ENCODE measurements at places on chromosomes 2 and 18.

DNA sequence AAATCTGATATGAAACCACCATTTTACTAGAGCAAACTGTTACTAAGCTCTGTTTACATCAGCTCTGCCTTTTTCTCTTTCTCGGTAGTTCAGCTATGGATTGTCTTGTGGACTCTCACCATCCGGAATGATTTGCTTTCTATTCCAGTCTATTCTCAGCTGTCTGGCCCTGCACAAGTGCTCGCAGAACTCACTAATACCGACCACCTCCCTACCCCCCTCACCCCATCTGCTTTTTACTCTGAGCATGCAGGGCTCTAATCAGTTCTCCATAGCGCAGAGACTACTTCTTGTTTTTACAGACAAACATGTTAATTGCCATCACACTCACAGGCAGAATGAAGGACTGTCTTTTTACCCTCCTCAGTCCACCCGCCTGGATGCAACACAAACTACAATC, 180.7 kb upstream of the POU3F3 start:
- DNase-seq = no peak

GRCh38 chr2:173062801-173063200, 12.8 kb upstream of the MAP3K20 start:
- DNase-seq = no peak

DNA sequence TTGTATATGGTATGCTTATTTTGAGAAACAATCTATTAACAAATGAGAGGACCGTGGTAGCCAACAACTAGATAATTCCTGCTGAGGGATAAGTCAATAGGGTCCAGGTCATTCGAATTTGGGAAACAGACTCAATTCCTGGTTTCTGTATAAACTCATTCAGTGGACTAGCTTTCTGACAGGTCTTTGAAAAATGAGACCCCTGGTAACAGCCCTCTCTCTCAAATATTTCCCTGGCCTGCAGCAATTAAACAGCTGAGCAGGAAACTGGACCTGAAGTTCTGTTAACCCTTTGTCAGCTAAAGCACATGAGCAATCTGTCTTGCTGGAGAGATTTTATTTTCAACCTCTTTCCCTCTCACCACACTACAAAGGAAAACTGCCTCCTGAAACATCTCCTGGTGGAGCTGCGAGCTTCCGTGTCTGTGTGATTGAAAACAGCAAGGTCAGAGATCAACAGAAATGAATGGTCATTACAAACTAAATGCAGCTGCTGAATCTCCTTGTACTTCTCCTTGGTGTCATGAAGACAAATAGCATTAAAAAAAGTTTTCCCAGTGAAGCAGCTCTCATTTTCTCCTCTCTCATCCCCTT, 70.3 kb upstream of the CCDC85A start:
- DNase-seq = no peak

- no peak for DNase-seq
Observed at GRCh38 chr18:2150566-2150965, 420.7 kb downstream of the METTL4 start.

GRCh38 chr18:9048808-9049494, 53.5 kb upstream of the NDUFV2 start:
- DNase-seq = no peak

GRCh38 chr2:111691164-111691875, 192.7 kb downstream of the ANAPC1 start:
- no peak for DNase-seq

DNA sequence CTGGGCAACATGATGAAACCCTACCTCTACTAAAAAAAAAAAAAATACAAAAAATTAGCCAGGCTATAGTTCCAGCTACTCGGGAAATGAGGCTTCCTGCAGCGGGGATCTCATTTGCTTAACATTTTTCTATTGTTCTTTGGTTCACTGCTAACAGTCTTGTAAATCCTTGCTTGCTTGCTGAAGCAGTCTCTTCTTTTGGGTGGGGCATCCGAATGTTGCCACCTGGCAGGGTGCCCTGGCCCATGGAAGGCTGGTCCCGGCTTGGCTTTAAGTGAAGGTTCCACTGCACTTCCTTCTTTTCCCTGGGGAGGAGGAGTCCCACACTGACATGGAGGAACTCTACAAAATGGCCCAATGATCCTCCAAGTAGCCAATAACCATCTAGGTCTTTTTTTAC, 6.0 kb upstream of the ANKRD29 start:
- DNase-seq = no peak

DNA sequence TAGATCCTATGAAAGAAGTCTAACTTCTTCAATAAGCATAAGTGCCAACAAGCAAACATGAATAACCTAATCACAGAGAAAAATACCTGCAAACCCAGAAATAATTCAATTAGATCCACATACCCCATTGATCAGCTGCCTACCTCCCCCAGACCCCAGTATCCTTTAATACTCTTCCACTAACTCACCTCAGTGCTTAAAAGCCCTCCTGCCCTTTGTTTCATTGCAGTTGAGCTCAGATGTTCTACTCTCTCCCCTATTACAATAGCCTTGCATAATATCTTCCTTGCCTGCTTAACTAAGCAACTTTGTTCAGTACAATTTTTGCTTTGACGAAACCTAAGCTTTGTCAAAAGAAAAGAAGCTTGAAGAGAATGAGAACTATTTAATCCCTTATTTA, 156.0 kb upstream of the ZC3H15 start:
- DNase-seq = no peak

GRCh38 chr18:59867337-59868104, 32.3 kb upstream of the PMAIP1 start:
- DNase-seq = no peak

DNA sequence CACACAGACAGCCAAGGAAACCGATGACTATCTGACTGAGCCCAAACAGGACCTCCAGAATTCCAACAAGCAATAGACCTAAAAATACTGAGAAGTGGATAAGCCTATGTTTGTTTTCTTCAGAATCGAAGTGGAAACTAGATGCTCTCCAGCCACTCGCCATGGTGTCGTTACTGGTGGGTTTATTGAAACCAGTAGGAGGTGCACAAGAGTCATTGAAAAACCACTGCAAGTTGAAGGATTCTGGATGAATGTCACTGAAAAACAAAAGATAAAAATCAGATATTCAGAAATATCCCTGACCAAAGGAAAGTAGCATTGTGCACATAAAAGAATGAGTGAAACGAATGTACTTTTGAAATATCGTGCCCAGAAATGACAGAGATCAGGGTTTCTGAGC, 15.3 kb downstream of the TM4SF20 start:
- no peak for DNase-seq

GRCh38 chr2:102252236-102252635, 59.1 kb upstream of the IL1RL1 start:
- no peak for DNase-seq

DNA sequence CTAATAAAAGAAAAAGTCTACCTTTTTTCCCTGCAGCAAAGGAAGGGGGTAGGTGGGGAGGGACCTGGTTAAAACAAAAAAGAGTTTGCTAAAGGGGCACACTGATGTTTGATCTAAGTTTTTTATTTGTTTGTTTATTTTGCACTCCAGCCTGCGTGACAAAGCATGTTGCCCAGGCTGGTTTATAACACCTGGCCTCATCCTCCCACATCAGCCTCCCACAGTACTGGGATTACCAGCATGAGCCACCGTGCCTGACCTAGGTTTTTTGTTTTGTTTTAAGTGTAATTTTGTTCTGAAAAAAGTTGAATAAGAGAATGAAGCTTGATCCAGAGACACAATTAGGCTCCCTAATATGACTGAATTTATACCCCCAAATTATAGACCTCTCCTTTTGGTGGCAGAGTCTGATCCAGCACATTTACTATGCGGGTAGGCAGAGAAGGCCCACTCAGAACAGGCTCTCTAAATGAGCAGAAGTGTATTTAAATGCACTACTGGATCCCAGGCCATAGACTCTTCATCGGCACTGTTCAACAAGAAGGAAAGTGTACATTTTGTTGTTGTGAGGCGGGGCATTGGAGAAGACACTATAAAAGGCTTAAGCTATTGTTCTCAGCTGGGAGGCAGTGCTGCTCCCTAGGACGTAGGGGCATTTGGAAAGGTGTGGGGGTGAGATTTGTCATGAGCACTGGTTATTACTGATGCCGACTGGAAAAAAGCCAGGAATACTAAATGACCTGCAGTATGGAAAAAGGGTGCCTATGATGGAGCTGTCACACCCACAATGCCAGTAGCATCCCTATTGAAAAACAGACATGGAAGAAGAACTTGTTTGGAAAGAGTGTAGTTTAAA, 32.4 kb downstream of the MRPS9 start:
- DNase-seq = no peak

DNA sequence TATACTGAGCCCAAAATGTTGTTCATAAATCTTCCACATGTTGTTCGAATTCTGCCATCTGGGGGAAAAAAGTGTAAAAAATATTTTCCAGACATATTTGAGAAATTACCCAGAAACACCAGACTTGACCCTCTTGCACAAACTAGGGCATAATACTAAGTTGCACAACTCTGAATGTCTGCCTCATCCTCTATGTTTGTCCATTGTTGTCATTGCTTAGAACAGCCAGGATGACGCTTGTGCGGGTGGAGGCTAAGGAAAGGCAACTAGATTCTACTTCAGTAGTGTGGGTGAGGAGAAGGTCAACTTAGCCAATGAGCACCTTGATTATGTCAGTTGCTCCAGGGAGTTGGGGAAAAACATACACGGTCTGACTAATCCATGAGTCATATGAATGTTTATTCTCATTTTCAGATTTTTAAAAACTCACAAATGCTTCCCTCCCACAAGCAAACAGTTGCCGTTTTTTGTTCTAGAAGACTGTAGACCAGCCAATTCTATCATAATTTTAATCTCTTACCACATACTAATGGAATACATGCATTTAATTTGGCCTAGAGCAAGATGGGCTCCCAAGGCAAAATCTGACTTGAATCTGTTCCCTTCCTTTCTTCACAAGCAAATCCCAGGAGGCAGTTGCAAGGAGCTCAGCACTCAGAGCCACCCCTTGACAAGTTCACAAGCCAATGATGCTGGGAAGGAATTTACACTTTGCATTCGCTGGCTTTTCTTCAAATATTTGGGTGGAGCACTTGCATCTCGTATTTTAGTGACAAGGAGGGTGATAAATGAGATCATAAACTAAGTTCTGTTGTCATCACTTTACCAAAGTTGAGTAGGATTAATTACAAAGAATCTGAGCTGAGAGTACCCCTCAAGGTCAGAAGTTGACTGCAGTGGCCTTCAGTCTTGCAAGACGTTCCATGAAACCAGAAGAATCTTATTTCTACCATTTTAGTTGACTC, 163.2 kb upstream of the TWIST2 start:
- no peak for DNase-seq

- DNase-seq = no peak
Observed at GRCh38 chr2:44964752-44965236, 23.3 kb downstream of the SIX3 start.

DNA sequence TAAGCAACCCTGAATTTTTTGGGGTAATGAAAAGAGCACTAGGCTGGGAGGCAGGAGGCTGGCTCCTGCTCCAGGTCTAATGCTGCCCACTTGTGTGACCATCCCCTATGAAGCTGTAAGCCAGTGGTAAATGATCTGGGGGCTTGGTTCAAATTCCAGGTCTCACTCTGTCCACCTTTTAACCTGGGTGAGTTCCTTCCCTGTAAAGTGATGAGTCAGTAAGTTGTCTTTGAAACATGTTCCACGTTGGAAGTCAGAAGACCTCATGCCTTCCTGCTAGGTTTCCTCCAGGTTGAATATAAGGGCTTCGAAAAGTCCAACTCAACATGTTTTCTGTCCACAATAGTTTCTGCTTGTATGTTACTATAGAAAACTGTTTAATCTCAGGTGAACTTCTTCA, 160.9 kb upstream of the MYT1L start:
- no peak for DNase-seq

GRCh38 chr2:10650761-10651160, 39.0 kb downstream of the NOL10 start:
- DNase-seq = no peak

DNA sequence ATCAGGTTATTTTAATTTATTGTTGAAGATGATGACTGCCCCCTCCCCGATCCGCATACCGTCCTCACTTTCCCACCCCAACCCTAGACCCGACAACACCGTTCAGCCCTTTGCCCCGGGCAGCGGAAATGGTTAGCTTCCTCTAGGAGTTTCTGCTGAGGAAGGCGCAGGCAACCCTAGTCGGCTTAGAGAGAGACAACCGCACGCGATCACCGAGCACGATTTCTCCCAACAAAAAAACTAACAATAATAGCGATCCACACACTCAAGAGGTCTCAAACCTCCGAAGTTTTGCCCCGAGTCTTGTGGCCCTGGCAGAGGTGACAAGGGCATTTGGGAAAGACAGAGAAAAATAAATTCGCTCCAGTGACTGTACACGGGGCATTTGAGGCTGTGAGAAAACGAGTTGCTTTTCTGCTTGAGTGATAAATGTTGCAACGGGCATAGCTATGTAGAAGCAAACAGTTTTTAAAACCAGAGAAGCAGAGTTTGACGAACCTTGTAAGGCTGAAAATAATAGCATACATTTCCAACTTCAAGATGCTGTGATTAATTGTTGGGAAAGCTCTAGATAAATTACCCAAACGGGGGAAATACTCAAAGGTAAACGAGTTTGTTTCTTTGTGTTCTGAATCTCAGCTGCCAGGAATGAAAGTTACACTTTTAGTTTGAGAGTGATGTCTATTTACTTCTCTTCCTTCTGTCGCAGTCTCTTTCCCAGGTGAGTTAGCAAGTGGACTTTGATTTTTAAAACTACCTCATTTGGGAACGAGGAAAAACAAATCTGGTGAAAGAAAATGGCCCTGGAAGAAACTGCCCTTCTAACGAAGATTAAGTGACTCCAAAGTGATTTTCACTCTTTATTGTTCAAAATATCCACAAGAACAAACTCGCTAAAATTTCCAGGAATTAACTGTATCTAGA, 11.0 kb upstream of the SIX3 start:
- DNase-seq = no peak

GRCh38 chr2:120320318-120320851, 25.6 kb upstream of the INHBB start:
- DNase-seq = no peak

DNA sequence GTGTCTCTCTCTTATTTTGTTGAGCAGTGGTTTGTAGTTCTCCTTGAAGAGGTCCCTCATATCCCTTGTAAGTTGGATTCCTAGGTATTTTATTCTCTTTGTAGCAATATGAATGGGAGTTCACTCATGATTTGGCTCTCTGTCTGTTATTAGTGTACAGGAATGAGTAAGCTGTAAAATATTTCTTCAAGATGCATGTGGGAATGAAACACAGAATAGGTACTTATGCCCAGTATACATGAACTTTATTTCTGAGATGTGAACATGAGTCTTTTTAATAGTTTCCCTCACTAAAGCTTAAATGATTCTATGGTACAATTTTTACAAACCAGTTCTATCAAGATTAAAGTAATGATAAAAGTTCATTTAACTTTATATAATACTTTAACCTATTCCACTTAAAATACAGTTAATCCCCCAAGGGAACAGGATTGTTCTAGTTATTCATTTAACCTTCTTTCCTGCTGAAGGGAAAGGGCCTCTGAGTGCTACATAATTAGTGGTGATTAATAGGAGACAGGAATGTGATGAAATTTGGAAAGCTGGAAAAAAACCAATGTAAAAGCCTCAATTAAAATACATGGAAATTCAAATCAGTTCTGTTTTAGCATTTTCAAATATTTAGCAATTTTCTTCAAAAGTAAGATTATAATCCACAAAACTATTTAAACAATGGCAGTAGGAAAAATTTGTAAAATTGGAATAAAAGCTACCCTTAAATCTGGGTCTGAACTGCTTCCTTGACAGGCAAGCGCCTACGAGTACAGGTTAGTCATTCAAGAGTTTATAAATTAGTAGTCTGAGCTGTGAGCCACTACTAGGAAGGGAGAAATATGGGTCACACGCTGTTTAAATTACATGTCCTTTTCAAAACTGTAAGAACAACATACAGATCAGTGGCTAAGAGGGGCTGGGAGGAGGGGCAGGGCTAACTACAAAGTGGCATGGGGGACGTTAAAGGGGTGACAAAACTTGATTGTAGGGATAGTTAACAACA, 28.9 kb downstream of the SPIRE1 start:
- no peak for DNase-seq
